ENCODE measurements at places on chromosomes 6 and 20. TPM values are rescaled to one million over a fixed set of nuclear protein-coding genes. Genes with fewer than 3 reads are reported as not detected.
A peak's percentile ranks its signal among the peaks of the same experiment; 100 is the strongest.

The SUMO4 gene
- total RNA-seq = not detected

The ADTRP gene
- 0.12 TPM for total RNA-seq

The SLC22A7 gene
- total RNA-seq = not detected

The CCM2L gene
- not detected for total RNA-seq

The RIN2 gene
- total RNA-seq = 17.5 TPM

The LSM14B gene
- 23.3 TPM for total RNA-seq

The CCR6 gene
- not detected for total RNA-seq

The LY6G6C gene
- not detected for total RNA-seq

The KIF25 gene
- not detected for total RNA-seq

The CNR1 gene
- 4.2 TPM for total RNA-seq

The MRS2 gene
- 56.9 TPM for total RNA-seq

The EYA2 gene
- total RNA-seq = not detected

The DEFB124 gene
- not detected for total RNA-seq

The CDC25B gene
- total RNA-seq = 42.3 TPM

- no peak for DNase-seq
These were observed 32.0 kb upstream of the GJA10 start for GRCh38 chr6:89862273-89862672.

DNA sequence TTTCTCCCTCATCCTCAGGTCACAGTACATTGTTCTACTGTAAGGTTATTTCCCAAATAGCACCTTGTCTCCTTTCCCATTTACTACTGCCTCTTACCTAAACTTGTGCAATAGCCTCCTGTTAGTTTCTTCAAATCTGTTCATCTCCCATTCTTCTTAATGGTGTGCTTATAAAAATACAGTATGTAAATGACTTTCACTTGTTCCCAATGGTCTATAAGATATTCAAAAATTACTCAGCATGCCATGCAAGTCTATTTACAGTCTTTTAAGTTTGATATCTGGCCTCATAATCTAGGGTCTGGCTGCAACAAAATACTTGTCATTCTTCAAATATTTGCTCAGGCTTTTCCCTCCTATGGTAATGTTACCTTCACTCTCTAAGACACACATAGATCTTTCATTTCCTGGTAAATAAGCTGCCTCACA lies 31.5 kb upstream of the RHAG start:
- DNase-seq = no peak

GRCh38 chr20:43176726-43177125 lies 13.0 kb downstream of the PTPRT start:
- no peak for DNase-seq

DNA sequence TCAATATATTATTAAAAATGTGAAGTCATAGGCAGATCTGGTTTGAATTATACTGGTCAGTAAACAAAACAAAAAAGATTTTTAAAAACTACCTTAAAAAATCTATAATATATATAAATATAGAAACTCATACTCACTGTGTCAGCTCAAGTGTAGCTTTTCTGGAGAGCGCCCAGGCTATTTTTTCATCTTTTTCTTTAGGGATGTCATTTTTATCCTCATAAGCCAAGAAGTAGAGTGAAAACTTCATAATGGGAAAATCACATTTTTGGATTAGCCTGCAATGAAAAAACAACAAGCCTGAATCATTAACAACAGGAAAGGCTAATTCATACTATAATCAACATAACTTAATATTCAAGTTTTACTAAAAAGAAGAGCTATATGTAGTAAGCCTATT lies 18.7 kb downstream of the GLO1 start:
- no peak for DNase-seq

DNA sequence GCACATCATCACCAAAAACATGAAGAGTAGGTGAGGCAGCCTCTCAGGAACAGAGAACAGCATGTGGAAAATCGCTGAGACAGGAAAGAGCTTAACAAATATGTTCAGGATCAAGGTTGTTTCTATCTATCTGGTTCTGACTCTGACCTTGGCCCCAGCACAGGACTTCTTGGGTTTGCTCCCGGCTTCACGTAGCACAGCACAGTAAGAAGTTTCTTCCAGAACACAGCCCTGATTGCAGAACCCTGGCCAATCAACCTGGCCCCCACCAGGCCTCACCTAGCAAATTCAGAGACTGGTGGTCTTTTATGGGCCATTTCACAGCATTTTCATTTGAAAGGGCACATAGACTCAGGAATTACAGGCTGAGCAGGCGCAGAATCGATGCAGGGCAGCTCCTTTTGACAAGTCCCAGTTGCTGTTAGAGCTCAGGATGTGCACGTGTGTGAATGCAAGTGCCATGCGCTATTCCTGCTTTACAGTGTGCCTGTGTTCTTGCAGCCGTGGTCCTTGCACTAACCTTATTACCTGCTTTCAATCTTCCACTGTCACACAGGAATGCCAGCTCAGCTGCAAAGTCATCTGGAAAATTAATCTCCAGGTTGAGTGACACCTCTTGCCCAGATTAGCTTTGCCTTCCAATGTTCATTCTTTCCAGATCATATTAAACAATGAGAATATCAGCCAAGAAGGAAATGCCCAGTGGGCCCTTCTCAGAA lies 100.5 kb upstream of the SLC2A12 start:
- no peak for DNase-seq

- no peak for DNase-seq
These were observed 1686.4 kb downstream of the GRIK2 start for GRCh38 chr6:103079867-103080266.

- DNase-seq = no peak
These were observed 258.9 kb upstream of the SOX4 start for GRCh38 chr6:21334651-21335050.

DNA sequence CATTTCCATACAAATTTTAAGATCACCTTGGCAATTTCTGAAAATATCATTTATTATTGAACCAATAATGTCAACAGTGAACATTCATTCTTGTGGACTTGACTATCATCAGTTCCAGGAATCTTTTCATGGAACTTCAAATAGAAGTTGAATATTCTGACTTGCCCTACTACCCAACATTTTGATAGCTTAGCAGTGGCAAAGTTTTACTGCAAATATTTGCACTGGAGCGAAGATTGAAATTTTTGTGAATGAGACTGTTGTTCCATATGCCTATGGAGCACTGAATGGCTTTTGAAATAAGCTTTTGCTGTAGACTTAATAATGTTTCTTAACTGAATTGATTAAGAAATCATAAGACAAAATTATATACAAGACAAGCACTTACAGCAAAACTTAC lies 23.6 kb downstream of the BEND6 start:
- DNase-seq = no peak

DNA sequence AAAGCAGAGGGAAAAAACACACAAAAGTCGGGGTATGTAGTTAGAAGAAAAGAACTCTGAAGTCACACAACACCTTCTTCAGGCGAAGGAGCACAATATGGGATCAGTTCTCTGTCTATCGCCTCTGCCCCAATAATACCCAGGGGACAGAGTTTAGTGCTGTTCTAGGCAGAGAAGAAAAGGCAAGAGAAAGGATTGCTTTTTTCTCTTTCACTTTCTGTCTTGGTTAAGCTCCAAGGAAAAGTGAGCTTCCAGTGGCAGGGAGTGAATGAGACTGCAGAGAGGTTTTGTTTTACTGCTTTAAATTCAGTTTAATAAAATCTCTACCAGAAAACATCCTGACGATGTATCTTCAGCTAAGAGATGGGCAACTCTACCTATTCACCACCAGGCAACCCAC lies 86.6 kb upstream of the STXBP5 start:
- DNase-seq = no peak

DNA sequence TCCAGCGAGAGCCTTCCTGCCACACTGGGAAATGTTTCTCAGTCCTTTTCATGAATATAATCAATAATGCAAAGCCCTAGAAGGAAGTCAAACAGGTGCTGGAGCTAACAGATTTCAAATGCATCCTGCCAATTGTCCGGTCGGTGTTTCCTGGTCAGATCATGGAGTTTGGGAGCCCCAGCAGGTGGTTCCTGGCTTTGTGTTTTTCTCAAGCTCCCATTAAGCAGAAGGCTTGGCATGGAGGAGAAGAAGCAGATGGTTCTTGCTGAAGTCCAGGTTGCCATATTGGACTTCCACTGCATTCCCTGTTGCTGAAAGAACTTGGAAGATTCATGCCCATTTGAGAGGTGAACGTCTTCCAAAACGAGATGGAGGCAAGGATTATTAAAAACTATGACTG lies 68.6 kb downstream of the GFOD1 start:
- DNase-seq = no peak

DNA sequence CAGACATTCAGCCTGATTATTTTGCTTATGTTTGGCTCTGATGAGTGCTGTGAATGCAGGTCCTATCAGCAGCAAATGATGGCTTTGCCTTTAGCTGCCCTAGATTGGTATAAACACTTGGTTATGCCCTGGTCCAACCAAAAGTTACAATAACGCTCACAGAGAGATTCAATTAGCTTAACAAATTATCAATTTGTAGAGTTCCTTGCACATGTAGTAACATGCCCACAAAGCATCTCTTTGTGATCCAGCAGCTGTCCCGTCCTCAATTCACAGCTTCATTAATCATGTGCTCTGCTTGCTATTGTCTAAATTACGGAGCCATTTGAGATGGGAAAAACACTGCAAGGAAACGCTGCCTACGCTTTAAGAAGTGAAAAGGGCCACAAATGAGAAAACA lies 457.9 kb downstream of the HDGFL1 start:
- DNase-seq = no peak

GRCh38 chr6:141808662-141809061 lies 324.1 kb upstream of the GJE1 start:
- DNase-seq = peak; percentile 36

- DNase-seq = no peak
These were observed 11.5 kb upstream of the TMC2 start for GRCh38 chr20:2524709-2525506.

GRCh38 chr6:160344271-160344670 lies 3.9 kb upstream of the SLC22A3 start:
- no peak for DNase-seq

DNA sequence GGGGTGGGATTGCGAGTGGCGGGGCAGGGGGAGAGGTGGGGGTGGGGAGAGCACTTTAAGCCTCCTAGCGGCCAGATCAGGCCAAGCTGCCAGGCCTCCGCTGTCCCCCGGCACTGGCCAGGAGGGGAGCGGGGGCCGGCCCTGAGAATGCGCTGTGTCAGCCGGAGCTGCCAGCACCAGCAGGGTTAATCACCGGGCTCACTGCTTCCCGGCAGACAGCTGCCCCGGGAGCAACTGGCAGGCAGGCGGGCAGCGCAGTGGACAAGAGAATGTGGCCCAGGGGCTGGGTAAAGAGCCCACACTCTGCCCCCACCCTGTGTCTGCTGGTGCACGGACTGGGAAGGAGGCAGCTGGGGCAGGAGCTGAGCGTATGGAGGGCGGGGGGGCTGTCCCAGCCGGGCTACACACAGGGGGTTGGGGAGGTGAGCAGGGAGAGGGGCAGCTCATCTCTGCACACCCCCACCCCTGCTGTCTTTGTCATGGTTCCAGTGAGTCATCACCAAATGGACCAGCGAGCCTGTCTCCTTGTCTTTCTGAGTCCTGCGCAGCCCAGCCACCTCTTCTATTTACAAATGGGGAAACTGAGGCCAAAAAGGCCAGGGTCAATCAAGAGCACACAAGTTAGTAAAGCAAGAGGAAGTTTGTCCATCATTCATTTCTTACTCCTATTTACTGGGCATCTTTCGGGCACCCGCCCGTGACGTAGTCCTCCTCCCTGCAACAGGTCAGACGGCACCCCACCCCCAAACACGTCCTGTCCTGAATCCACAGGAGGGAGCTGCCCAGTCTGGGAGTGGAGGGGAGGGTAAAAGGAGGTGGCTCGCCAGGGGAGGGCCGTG lies 2.1 kb upstream of the LAMA5 start:
- DNase-seq = no peak

DNA sequence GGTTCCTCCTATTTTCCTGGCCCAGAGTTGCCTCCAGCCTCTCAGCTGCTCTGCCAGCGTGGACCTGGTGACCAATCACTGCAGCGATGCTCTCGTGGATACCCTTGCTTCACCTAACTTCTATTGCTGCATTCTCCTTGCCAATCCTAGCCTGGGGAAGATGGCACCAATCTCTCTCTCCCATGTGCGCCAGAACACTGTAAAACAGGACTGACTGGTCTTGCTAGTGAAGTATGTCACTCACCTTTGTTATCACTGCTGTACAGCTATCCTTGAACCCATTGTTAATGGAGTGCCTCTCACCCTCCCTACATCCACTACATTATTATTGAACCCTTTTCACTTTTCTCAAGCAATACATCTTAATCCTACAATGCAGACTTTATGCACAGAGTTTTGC lies 80.1 kb downstream of the LYRM4 start:
- no peak for DNase-seq

DNA sequence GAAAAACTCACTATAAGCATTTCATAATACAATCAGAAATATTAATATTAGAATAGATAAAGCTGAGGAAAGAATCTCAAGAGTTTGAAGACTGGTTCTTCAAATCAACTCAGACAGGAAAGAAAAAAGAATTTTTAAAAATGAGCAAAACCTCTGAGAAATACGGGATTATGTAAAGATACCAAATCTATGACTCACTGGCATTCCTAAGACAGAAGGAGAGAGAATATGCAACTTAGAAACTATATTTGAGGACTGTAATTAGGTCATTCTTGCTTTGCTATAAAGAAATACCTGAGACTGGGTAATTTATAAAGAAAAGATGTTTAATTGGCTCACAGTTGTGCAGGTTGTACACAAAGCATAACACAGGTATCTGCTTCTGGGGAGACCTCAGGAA lies 665.1 kb downstream of the RNF144B start:
- DNase-seq = peak; percentile 15
